ENCODE measurements at places on chromosomes 4 and X.

DNA sequence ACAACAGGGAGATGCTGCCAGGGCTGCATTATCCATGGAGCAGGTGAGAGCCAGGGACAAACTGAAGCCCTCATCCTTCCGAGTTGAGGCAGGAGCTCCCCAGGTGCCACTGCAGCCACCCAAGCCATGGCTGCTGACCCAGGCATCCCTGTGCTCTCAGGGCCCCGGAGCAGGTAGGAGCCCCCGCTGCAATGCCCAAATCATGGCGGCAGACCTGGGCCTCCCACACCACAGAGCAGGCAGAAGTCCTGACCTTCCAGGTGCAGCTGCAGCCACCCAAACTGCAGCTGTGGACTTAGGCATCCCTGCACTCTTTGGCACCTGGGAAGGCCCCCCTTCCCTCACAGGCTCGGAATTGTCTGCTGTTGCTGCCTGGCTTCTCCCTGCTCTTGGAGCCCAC, 443.6 kb downstream of the ARAP2 start:
- no peak for DNase-seq

GRCh38 chr4:94533405-94534223, 81.9 kb downstream of the PDLIM5 start:
- DNase-seq: no peak

- no peak for DNase-seq
These were observed 8.7 kb upstream of the SLC25A4 start for GRCh38 chr4:185134307-185134869.

GRCh38 chrX:22392133-22392948, 119.6 kb downstream of the CBLL2 start:
- no peak for DNase-seq

DNA sequence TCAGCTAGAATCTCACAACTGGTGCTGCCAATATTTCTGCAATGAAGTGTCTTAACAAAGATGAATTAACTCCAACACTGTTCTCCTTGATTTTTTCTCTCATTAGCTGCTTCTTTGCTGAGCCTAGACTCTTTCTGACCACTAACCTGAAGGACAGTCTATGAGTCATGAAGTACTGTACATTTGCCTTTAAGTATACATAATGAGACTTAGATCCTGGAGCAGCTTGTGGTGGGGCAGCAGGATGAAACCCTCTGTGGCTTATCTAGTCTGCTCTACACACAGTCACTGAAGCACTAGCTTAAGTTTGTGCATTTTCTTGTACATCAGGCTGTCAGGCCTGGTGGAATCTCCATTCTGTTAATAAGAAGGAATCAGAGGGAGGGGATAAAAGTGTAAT, 307.4 kb upstream of the SMIM31 start:
- no peak for DNase-seq

DNA sequence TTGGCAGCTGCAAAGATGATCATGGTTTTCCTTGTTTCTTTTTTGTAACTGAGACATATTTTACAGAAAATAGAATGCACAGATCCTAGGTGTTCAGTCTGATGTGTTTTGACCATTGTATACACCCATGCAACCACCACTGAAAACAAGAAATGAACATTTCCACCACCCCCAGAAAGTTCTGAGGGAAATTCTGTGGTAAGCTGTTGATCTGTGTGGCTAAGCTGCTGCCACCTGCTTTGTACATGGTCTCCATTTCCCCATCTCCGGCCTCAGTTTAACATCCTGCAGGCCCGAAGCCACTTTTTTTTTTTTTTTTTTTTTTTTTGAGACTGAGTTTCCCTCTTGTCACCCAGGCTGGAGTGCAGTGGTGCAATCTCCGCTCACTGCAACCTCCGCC, 65.3 kb downstream of the NYX start:
- peak; percentile 76 for DNase-seq

- DNase-seq: no peak
These were observed 56.4 kb upstream of the SLIT2 start for GRCh38 chr4:20195071-20195885.

- no peak for DNase-seq
These were observed 389.1 kb downstream of the NKX6-1 start for GRCh38 chr4:84110040-84110439.

GRCh38 chr4:22997358-22998224, 304.9 kb downstream of the GBA3 start:
- DNase-seq: no peak

- no peak for DNase-seq
These were observed 94.4 kb upstream of the ADRA2C start for GRCh38 chr4:3671571-3672464.

DNA sequence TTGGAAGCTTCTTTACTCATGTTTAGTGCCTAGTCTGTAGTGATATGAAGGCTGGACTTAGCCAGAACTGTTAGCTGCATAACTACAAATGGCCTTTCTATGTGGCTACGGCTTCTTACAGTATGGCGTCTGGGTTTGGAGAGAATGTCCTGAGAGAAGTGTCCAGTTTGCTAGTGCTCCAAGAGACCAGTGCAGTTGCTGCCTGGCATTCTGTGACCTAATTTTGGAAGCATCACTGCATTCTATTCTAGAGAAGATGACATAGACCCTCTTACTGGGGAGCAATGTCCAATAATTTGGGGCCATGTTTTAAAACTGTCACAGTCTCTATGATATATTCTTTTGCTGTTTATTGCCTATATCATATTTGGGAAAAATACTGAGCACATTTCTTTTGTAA, 74.2 kb downstream of the STAG2 start:
- DNase-seq: no peak

DNA sequence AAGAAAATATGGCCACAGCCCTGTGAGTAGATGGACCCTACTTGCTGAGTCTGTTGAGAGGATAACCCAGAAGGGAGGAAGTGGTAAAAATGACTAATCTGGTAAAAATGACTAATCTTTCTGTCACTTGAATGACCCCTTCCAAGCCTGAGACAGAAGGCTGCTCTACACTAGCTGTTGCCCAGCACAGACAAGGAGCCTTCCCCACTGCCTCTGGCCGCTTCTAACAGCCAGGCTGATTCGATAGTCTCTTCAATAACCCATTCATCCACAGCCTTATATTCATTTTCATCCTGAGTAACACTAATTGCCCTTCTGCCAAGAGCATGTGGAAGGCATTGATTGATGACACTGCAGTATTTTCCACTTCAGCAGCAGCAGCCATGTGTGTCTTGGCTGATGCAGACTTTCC, 18.4 kb downstream of the MAGEB17 start:
- no peak for DNase-seq

GRCh38 chrX:96445531-96446065, 239.0 kb upstream of the DIAPH2 start:
- no peak for DNase-seq

- no peak for DNase-seq
These were observed 120.8 kb downstream of the DTHD1 start for GRCh38 chr4:36402008-36402758.

DNA sequence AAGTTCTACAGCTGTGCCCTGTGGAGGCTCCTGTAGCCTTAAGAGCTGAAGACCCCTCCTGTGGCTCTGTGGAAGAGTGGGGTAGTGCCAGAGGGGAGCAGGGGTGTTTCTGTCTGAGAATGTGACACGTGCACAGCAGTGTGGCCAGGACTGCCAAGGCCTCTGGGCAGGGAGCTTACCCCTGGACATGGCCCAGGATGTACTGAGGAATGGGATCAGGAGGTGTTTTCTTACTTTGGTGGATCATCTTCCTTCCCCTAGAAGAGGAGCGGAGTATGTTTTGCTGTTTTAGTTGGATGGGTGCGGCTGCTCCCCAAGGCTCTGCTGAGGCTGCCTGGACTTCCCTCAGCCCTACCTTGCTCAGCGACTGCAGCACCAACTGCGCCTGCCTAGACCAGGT, 342.6 kb downstream of the ARHGAP10 start:
- DNase-seq: no peak

- no peak for DNase-seq
These were observed 83.9 kb downstream of the BEND2 start for GRCh38 chrX:18136816-18137215.

DNA sequence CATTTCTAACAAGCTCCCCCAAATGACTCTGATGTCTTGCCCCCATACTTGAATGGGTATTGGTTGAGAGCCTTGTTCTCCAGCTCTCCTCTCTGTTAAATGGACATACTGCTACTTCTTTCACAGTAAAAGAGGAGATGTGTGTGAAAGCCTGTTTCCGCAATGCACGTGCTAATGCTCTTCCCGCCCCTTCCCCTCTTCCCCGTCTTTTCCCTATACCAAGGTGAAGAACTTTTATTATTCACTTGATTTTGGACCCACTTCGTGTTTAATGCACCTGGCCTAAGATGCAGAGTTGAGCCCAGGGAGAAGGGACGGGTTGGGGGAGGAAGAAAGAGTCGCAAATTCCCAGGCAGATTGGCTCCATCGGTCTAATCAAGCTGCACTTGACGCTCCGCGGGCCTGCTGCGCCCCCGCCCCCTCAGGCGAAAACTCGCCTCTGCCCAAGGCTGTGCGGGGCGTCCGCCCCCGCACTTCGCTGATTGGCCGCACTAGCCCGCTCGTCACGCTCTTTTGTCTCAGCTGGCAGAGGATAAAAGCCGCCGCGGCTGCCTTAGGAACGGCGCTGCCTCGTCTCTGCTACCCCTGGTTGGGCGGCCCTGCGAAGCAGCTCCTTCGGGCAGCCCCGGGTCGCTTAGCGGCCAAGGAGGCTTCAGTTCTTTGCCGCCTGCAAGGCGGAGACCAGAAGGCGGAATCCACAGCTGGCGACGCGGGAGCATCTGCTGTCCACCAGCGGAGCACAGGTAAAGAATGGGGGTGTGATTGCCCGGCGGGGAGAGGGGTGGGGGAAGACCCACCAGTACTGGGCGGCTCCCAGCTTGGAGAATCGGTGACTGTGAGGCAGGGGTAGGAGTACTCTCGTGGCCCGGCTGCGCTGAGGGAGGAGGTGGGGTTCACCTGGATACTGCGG, at the start of gene ZCCHC12:
Gene ZCCHC12 (plus strand): TSS at position 562 of the 910 bp plus-strand sequence. CDS start 1,421 bp downstream, outside the sequence.
- peak; percentile 35 for DNase-seq

DNA sequence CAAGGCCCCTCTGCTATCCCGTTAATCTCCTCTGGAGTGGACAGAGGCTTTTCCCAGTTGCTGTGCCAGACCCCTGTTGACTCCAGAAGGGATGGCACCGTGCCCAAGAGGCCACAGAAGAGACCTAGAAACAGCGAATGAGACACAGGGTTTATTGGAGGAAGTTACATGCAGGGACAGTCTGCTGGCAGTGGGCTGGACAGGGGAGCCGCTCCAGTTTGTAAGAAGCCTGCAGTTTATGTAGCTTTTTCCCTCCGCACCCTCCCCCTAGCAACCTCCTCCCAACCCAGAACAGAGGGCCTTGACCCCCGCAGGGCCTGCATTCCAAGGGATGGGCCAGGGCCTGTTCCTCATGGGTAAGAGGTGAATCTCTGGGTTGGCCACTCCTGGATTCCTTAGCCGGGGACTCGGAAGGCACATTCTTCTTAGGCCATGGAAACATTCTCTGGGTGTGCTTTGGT, 216.8 kb upstream of the PSAPL1 start:
- DNase-seq: no peak

GRCh38 chr4:73185903-73186302, 72.7 kb downstream of the ANKRD17 start:
- no peak for DNase-seq

DNA sequence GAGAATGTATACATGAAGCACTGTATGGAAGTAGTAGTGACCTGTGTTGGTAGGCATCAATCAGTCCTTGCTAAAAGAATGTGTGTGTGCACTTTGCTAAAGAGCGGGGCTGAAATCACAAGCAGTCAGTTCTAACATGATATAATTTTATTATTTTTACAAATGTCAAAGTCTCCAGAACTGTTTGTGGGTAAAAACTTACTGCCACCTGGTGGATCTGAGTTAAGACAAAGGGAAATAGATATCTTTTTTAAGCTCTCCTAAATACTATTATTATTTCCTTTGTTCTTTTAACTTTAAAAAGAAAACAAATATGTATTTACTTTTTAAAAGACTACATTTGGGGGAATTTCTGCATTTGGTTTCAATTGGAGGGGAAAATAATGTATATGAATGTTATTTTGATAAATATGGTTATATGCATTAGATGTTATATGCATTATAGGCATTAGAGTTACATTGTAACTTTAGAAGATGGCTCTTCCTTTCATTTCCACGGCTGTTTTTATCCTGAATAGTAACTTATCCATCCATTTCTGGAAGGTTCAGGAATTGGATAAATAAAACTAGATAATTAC, 7.8 kb upstream of the CLOCK start:
- DNase-seq: no peak

GRCh38 chr4:168449719-168450452, 30.4 kb downstream of the DDX60L start:
- DNase-seq: peak; percentile 65

GRCh38 chrX:82589410-82589809, 918.7 kb upstream of the POU3F4 start:
- no peak for DNase-seq

DNA sequence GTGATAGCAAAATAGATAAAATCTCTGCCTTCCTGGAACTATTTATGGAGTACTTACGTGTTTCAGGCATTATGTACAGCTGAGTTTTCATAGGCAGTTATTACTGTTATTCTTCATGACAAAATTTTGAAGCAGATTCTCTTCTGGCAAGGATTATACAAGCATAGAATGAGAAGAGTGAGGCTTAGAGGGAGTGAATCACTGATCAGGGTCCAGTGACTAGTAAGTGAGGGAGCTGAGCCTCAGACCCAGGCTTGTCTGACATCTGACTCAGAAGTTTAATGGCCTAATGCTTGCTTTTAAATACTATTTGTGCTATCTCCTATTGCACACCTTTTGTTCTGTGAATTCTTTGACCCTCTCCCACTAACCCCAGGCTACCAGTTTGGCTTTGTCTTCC, 110.6 kb downstream of the DTHD1 start:
- DNase-seq: no peak

GRCh38 chr4:48212165-48212564, 57.5 kb downstream of the TEC start:
- DNase-seq: no peak

DNA sequence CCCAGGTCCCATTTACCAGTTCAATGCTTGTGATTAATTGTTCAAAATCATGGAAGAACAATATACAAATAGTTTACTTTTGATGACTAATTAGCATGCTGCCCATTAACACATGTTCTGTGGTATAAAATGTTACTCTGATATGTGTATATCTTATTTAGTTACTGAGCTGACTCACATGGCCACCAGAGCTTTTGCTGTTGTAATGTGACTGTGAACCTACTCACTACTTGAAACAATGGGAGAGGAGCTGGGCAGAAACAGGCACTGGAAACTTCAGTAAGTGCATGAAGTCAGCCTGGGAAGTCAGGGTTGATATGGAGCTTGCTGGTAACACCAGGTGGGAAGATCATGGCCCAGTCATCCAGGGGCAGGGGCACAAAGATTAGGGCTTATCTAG, 72.7 kb upstream of the MAD2L1 start:
- no peak for DNase-seq

DNA sequence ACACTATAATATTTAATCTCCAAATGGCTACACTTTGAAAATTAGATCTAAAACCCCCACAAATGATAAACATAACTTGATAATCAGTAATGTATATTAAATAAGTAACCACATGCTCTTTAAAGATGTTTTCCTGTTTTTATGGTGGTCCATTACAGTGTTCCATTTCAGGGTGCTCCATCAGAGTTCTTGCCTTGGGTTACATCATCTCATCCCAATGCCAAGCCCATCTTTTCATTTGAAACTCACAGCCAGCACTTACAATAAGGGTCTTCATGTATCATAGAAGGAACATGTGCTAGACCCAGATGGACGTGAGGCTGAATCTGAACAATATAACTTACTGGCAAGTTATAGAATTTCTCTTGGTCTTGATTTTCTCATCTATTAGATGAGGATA, 10.5 kb upstream of the PAQR3 start:
- no peak for DNase-seq

GRCh38 chrX:120207009-120207605, 43.5 kb upstream of the ZBTB33 start:
- no peak for DNase-seq

GRCh38 chr4:8703857-8704495, 111.4 kb downstream of the CPZ start:
- no peak for DNase-seq

GRCh38 chr4:7040765-7041164, 2.4 kb upstream of the TADA2B start:
- DNase-seq: no peak

Measured in T-helper 2 cell (primary cell).